Activated effector memory CD4-positive, alpha-beta T cell treated with anti-CD3 and anti-CD28 coated beads, Interleukin-2, amount 50 U/mL, for 16 hours (primary cell): ENCODE measurements at places on chromosomes 7 and 10.

- DNase-seq, result no peak
Measured at GRCh38 chr7:107779647-107780099, 23.4 kb downstream of the SLC26A3 start.

DNA sequence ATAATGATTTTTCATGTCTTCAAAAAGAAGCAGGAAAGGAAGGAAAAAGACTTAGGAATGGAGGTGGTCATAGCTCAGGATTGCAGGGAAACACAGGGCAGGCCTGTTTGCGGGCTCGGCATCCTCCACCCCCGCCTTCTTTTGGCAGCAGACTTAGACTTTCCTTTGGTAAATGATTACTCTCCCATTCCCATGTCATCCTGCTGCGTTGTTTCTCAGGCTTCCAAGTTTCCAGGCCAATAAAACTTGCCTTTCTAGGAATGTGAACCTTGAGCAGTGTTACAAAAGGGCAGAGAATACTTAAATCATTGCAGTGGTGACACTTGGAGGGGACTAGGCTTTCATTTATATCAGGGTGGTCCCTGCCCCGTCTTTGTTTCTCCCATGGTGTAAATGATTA lies 34.0 kb upstream of the DGKB start:
- DNase-seq, result no peak

DNA sequence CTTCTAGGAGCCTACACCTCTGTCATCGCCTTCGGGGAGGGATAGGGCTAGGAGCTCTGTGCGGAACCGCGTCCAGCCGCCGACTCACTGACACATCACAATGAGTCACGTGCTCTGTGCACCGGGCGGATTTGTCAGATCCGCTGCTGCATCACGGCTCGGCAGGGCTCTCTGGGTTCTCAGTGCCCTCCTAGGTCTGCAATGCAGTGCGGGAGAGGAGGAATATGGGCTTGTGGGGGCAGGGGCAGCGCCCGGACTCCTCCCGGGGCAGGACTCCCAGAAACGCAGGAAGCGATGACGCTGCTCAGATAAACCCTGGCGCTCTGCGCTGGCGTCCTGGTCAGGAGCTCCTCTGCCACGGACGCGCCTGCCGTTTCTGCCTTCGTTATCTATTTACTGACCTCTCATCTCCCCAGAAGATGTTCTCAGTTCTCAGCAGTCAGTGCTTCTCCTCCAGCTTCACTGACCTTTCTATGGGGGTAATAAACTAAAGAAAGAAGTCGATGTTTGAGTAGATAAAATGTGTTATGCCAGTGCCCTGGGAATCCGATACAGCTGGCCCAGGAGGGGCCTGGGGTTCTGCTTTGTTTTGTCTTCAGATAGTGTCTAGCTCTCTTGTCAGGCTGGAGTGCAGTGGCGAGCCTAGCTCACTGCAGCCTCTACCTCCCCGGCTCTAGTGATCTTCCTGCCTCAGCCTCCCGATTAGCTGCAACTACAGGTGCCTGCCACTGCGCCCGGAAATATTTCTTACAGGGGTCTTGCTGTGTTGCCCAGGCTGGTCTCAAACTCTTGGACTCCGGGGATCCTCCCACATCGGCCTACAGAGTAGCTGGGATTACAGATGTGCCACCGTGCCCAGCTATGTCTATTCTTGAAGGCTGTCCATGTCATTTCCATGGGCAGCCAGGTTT lies 22.8 kb upstream of the ITGB1 start:
- peak; percentile 94 for DNase-seq

- no peak for DNase-seq
Measured at GRCh38 chr7:99340659-99341058, 15.0 kb downstream of the ARPC1A start.

- DNase-seq, result no peak
Measured at GRCh38 chr10:118511711-118512110, 83.7 kb downstream of the PRLHR start.

DNA sequence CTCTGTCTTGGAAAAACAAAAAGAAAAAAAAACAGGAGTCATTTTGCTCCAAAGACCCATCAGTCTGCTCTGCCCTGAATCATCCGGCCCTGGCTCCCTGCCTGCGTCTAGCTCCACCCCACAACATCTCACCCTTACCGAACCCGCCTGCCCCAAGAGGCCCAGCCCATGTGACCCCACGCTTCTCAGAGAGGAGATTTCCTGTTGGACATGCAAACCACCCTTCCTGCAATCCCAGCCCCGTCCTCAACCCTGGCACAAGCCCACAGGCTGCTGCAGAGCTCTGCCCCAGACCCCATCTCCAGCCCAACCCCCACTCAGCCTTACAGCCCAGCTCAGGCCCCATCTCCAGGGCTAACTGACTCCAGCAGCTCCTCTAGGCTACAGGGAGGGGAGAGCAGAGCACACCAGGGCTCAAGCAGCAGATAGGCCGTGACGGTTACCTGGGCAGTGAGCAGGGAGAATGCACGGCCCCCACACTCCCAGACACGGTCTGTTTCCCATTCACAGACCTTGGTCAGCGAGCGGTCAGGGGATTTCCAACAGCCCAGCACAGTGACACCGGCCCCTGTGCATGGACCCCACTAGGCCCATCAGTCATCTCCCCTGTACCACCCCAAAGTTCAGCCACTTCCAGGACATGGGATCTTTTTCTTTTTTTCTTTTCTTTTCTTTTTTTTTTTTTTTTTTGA lies 69.9 kb upstream of the GTF2I start:
- no peak for DNase-seq

DNA sequence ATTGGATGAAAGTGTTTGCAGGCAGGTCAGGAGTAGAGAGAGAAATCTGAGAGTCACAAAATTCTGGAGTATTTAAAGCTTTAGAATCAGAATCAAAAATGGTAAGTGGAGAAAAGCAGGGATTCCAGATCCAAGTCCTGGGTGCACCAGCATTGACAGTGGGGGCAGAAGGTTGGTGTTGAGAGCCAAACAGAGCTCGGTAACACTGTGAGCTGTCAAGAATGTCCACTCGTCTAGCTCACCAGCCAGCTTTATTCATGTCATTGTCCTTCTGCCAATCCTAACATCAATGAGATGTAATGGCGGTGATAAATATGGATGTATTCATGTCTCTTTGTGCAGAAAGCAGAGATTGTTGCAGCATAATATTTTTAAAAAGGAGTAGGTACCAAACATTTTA lies 128.8 kb downstream of the KLF6 start:
- DNase-seq, result no peak

- peak; percentile 80 for DNase-seq
Measured at GRCh38 chr7:23373151-23374004, 74.2 kb downstream of the MALSU1 start.

GRCh38 chr7:117259615-117260014 lies 63.2 kb downstream of the WNT2 start:
- no peak for DNase-seq

DNA sequence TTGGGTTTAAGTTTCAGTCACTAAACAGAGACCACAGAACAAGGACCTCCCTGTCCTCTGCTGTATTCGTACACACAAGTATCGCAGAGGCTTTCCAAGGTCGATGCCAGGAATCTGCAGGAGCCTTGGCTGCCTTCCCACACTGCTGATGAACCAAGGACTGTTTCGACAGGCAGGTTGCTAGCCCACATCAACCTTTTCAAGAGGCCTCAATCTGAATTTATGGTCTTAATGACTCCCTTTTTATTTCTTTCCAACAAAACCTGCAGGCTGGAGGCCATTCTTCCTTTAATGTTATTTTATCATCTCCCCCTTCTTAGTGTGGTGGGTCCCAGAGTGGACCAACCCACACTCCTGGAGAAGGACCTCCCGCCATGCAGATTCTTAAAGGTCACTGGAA lies 45.6 kb downstream of the JCAD start:
- no peak for DNase-seq

- DNase-seq, result peak; percentile 68
Measured at GRCh38 chr7:132771301-132771730, 195.0 kb upstream of the PLXNA4 start.

GRCh38 chr10:69234447-69234846 lies 14.3 kb downstream of the HKDC1 start:
- DNase-seq, result no peak

DNA sequence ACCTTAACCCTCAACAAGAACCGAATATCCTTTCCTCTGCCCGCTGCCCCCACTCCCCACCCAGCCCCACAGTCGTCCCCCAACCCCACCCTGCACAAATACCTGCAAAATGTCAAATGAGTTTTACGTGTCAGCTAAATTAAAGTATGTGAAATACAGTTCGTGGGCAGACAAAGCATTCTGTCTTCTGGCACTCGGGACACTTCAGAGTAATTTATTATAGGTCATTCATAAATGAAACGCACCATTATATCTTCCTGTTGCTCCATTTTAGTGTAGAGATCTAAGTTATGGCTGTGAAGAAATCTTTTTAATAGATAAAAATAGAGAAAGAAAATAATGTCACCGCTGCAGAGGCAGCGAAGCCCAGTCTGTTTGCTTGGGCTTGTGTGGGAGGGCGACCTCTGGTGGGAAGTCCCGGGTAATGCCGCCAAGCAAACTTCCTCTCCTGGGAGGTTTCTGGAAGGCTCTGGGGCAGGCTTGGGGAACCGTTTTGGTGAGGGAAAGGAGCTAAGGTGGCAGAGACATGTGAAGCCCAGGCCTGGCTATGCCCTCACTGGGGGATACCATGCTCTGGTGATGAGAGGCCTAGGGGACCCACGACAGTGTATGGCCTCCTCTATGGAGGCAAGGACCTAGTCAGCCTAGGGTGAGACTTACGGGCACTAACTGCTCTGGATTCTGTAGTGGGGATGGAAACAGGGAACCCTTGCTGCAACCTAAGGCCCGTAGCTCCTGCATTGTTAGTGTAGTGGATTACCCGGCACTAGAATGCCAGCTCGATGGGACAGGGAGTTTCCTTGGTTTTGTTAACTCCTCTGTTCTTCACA lies 604.9 kb downstream of the LRMDA start:
- DNase-seq, result peak; percentile 72

DNA sequence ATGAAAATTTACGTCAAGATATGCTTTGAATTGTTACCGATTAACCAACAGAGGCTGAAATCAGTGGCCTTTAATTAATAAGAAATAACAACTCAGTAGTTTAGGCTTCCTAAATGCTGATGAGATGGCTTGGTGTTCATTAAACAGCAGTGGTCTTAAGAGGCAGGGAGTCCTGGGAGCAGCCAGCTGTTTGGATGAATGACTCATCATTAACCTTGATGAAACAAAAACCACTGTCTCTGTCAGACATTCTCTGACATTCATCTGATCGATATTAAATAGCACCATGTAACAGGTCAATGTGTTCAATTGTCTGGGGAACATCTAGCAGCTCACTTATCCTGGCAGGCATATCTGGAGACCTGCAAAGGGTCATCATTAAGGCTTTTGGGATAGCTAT lies 234.2 kb upstream of the LRRN3 start:
- DNase-seq, result no peak
